ENCODE measurements at places on chromosomes 12 and 14.

DNA sequence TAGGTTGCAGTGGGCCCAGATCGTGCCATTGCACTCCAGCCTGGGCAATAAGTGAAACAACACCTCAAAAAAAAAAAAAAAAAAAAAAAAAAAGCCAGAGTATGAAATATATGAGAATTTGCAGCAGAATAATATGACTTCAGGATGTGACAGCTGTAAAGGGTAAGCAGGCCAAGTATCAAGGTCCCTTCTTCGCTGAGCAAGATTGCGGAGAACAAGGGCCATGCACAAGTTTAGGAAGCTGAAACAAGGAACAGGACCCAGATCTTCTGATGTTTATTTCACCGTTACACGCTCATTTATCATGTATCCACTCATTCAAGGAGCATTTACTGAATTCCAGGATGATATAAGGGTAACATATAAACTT lies 659 bp upstream of the FOXJ2 start:
- DNase-seq = no peak

DNA sequence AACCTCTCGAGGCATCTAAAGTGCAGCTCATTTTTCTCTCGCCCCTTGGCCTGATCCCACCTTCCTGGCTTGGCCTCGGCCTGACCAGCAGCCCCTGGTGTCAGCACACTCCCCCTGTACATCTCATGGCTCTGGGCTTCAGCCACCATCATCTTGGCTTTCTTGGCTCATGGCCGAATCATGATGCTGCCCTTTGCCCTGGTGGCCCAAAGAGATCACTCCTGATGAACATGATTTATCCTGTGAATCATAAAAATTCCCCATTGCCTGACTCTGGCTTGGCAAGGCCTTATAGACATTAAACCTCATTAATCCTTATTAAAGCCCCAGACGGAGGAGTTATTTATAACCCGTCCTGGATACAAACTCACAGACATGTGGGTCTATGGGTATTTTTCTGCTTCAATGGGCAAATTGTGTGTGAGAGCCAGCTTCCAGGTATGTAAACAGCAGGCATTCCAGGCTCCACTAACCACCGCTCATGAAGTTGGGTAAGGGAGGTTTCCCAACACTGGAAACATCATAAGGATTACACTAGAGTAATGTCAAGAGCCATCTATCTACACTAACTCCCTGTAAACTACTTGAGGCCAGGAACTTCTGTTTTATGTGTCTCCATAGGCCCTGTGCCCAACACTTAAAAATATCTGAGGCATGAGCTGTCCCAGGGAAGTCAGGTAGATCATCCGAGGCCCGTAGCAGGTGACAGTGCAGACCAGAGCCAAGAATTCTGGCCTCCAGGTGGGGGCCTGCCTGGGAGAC lies 171.2 kb downstream of the TTC8 start:
- DNase-seq = no peak

GRCh38 chr12:106710143-106710893 lies 64.2 kb upstream of the RIC8B start:
- DNase-seq = no peak

DNA sequence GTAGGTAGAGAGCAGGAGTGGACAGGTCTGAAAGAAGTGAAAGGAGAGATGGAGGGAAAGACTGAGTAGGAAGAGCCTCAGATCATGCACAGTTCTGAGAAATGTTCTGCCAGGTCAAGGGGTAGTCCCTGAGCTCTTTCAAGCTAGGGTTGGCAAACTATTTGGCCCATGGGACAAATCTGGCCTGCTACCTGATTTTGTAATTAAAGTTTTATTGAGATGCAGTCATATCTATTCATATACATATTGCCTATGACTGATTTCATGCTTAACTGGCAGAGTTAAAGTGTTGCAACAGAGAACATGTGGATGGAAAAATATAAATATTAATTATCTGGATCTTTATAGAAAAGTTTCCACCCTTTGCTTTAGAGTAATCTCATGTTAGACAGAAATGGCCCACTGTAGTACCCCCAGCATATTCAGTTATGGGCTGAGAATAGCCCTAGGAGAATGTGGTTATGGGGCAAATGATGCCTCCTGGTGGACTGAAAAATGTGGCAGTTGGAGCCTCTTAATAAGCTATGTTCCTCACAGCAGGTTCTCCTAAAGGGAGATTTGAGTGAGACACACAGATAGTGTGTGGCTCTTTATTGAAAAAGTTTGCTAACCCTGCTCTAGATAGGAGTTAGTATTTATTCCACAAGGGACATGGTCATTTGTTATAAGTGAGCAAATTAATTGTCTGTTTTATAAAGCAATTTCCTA lies 476.9 kb downstream of the LRIG3 start:
- no peak for DNase-seq

GRCh38 chr12:66664076-66664475 lies 14.8 kb downstream of the GRIP1 start:
- no peak for DNase-seq

GRCh38 chr12:28097221-28097620 lies 93.0 kb upstream of the CCDC91 start:
- no peak for DNase-seq

- DNase-seq = no peak
Measured at GRCh38 chr12:8860165-8860961, 37.9 kb downstream of the A2ML1 start.

DNA sequence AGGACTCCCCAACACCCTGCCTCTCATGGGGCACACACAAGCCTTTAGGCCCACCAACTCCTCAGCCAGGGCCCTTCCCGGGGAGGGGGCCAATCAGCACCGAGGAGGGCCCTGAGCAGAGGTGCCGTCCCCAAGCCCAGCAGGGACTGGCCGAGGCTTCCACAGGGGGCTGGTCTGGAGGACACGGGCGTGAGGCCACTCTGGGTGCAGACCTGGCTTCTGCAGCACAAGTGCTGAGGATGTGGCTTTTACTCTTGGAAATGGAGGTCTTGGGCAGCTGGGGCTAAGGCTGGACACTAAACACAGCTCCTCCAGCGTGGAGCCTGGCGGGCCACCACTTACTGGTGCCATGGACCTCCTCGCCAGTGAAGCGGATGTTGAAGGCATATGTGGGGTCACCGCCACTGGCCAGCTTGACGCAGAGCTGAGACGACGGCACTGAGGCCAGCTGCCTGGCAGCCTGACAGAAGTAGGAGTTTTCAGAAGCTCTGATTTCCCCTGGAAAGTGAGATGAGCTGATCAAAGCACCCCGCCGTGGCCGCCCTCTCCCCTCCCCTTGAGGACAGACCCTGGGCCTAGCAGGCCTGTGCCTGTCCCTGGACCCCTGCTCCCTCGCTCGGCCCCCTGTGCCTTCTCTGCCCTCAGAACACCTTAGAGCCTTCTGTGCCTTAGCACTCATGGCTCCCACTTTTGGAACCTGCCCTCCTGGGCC lies 44.0 kb downstream of the TRAFD1 start:
- no peak for DNase-seq

DNA sequence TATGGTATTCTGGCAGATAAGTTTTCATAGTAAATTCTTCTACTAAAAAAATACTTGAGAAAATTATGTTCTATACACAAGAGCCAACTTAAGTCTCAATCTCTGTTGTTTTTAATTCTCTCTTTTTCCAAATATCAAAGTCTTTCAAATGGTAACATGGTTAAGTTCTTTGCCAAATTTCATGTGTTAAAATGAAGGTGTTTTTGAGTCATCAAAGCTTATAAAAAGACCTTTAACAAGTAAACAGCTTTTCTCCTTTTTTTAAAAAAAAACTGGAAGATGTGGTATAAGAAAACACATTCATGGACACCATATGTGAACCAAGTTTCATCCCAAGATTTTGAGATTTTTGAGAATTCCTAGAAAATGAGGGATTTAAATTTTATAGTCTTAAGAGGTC lies 111.3 kb downstream of the FOXG1 start:
- no peak for DNase-seq

GRCh38 chr12:78787576-78787975 lies 77.0 kb upstream of the SYT1 start:
- no peak for DNase-seq

DNA sequence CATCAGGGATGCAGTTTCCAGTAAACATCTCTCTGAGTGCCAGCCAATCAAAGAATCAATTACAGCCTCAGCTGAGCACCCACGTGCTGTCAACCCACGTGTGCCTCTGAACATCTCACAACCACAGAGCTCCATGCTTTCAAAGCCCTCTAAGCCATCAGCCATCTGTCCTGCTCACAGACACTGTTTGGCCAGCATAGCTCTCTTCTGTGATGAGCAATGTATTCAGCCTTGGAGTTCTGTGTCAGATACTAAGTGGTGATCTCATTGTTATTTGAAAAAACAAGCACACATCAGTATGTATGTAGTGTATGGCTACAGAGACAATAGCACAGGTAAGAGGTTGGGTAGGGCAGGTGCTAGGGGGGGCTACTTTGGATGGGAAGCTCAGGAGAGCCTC lies 94.3 kb downstream of the RGS6 start:
- DNase-seq = no peak

DNA sequence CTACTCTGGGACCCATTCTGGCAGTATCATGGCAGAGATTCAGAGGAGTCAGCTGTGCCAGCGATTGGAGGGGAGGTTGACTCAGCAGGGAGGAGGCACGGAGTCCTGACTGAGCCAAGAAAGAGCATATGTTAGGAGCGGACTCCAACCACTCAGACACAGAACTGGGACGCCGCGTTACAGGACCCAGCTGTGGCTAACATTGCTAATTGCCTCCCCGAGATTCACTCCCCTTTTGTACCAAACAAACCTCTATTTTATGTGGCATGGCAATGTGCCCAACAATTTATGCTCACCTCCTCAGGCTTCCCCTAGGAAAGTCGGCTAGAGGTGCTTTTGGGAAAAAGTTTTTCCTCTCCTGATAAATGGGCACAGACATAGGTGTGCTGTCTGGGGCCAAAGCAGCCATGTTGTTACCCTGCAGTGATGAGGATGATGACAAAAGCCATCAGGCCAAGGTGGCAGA lies 15.2 kb upstream of the CLIP1 start:
- DNase-seq = no peak

DNA sequence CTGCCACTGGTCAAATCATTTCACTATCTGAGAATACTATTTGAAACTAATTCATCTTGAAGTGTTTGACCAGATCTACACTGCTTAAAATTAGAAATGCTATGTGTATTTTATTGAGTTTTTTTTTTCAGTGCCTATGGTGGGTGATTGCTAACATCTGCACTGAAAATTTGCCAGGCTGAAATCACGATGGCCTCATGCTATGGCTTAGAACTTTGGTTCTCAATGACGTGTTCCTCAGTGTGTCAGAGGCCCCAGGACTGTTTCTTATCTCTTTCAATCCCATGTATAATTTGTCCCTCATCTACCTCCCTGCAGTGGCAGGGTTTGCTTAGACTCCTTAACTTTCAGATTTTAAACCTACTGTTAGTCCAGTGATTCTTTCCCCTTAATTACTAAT lies 36.2 kb upstream of the NKX2-8 start:
- no peak for DNase-seq

- no peak for DNase-seq
Measured at GRCh38 chr12:80936353-80936641, 1.4 kb downstream of the LIN7A start.

DNA sequence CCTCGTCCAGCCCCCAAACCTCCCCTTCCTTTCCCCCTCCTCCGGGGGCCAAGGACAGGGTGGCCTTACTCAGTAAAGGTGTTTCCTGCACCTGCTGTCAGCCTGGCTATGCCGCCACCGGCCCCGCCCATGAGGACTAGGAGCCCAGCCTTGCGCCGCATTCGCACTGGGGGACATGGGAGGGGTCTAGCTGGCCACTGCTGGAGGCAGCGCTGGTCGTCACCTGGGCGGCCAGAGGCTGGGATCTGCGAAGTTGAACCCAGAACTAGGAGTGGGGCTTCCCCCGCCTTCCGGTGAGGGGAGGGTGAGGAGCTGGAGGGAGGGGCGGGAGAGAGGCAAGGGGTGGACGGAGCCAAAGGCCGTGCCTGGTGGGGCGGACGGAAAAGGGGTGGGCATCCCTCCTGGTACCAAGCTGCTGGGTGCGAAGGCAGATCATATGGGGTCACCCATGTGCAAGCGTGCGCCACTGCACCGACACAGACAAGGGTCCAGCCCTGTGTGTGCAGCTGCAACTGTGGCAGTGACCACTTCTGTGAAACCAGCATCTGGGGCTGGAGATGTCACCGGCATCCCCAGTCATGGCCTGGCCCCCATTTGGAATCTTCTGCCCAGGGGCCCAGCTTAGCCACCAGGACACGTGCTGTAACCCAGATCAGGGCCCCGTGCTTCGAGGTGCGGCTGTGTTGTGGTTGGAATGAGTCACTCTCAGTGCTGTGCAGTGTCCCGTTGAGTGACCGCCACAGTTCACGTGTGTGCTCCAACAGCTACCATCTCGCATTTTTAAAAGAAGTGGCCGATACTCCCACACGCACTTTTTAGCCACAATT lies 8.5 kb downstream of the AMN start:
- DNase-seq = no peak

DNA sequence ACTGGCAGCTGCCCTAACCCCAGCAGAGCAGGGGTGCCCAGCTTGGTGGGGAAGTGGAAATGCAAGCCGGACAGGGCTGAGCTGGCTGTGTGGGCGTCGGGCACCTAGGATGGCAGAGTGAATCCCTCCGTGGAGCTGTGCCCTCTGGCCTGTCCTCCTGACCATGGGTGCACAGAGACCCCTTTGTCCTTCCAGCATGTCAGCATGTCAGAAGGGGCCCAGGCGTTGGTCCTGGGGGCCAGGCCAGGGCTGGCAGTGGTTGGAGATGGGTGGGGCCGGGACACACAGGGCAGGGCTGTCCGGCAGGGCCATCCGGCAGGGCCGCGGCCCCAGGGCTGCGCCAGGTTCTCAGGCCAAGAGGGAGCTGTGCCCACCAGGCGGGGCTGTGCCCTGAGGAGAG lies 8.8 kb upstream of the TEX22 start:
- no peak for DNase-seq

DNA sequence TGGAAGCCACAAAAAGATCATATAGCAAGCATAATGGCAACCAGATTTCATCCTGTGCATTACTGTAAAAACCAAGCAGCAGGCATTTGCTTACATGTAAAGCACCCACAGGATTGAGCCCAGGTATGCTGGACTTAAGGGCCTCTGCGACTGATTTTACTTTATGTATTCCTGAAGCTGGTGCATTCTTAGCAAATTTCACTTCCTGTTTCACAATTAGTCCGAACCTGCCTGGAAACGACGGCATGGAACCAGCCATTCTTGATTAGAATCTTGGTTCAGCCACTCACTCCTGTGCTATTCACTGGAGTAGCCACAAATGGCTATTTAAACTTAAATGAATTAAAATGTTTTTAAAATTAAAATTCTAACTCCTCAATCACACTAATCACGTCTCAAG lies 239.2 kb downstream of the NUAK1 start:
- DNase-seq = no peak

DNA sequence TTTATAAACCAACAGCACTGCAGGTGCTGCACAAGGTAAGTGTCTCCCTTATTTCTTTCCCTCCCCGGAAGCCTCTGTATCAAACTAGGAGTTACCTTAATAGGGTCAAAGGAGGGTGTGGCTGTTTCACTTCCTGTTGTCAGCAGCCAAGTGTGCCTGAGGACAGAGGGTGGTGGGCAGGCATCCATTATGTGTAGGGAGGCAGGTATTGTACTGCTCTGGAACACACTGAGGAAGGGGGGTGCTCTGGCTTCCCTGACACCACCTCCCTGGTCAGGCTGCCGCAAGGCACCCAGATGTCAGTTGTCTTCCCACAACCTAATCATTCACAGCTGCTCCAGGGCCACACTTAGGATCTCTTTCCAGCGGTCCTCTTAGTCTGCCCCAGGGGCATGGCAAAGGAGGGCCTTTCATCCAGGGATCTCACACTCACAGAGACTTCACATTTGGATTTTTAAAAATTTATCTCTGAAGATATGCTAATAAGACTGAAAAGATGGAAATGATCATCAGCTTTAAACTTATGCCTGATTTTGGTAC lies 132.0 kb upstream of the ARHGAP5 start:
- DNase-seq = no peak
